ENCODE measurements at places on chromosomes 1 and 21. TPM values are rescaled to one million over a fixed set of nuclear protein-coding genes. Genes with fewer than 3 reads are reported as not detected.

DNA sequence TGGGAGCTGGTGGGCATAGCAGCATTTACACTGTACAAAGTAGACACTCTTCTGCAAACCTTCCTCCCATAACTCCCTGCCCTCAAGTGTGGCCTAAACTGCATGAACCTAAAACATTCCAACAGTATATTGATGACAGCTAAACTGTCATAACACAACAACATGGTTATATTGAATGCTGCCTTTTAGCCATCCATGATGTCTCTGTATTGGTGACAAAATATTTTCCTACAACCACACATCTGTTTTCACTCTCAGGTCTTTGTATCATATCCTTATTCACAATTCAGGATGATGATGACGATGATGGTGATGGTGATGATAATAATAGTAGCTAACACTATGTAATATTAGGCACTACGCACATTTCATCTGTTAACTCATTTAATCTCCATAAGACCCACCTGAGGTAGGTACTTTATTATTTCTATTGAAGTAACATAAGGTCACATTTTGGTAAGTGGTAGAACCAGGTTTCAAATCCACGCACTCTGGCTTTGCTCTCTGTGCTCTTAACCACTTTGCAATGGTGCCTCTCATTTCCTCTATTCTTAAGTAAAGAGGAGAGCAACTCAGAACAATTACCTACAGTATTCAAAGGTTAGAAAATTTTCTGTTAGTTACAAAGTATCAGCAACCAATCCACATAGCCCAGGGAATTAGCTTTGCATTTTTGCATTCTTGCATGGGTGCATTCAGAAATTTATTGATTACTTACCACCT lies 185.1 kb upstream of the LMO4 start:
- DNase-seq, result no peak

- no peak for DNase-seq
These were observed 45.4 kb downstream of the CD247 start for GRCh38 chr1:167472752-167473521.

- no peak for DNase-seq
These were observed 66.1 kb upstream of the SLC22A15 start for GRCh38 chr1:115910231-115910630.

GRCh38 chr1:230308039-230308438 lies 118.1 kb downstream of the PGBD5 start:
- DNase-seq, result no peak

DNA sequence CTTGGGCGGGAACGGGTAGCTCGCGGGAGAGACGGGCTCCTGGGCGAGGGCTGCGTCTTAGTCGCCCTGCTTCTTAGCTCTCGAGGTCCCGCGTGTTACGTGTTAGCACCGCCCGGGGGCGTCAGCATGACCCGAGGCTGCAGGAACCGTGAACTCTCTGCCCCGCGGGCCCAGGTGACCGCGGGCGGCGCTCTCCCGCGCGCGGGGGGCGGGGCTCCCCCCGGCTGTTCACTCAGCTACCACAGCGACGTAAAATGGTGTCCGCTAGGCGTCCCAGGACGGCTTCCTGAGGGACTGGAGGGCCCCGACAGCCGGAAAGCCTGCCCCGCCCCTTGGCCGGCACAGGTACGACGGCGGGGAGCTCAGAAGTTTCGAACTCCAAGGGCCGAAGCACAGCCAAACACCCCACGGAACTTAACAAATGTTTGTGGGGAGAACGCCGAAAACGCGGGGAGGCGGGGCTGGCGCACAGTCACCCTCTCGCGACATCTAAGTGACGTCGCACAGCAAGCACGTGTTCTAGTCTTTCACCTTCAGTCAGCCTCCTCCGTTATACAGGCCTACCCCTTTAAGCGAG lies 780 bp upstream of the RBM15 start:
- peak; percentile 89 for DNase-seq

TCEA3 gene
- polyA plus RNA-seq, result 49.3 TPM

SPATA21 gene
- 0.40 TPM for polyA plus RNA-seq

- DNase-seq, result no peak
These were observed 23.7 kb downstream of the KCNJ15 start for GRCh38 chr21:38280454-38280853.

- DNase-seq, result no peak
These were observed 12.1 kb downstream of the TRIM46 start for GRCh38 chr1:155185783-155186066.

GRCh38 chr1:78712467-78713051 lies 62.9 kb downstream of the IFI44 start:
- no peak for DNase-seq

CBR1 gene
- 57.6 TPM for polyA plus RNA-seq

GRCh38 chr1:162022626-162023025 lies 1.0 kb downstream of the OLFML2B start:
- DNase-seq, result no peak

GRCh38 chr1:193060938-193061337 lies 1.5 kb downstream of the RO60 start:
- no peak for DNase-seq

DNA sequence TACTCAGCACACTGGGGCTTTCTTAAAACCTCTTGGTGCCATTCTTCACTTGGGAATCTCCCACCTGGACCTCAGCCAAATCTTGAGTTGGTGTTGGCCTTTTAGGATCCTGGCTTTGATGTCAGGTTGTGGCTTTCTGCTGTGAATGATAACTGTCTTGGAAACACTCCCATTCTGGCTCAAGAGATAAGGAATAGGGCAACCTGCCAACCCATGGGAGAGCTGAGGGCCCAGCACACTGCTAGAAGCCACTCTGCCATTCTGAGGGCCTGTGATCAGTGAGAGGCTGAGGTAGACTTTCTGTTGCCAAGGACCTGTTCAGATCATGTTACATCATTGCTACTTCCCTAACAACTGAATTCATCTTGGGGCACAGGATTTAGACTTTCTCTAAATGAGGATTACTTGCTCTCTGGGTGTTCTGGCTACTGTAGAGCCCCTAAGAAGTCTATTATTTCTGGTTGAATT lies 45.8 kb downstream of the TTC39A start:
- no peak for DNase-seq

LCA5L gene
- 7.0 TPM for polyA plus RNA-seq

DNA sequence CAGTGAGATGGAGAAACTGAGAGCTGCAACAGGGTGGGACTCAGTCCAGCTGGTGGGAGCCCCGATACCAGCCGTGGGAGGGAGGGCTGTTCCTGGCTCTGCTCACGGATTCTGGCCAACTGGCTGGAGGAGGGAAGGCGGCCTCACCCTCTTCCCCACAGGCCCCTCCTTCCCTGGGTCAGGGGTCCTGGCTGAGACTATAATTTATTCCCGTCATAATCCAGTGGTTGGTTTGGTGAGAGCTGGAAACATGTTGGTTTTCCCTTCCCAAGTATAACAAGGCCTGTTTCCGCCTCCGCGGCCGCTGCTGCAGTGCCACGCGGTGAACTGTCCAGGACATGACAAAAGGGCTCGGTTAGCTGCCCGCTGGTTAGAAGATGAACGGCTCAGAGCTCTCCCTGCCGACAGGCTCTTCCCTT lies 10.0 kb downstream of the PTPRF start:
- peak; percentile 53 for DNase-seq

GRCh38 chr1:121566346-121566745 lies 381.6 kb downstream of the SRGAP2C start:
- no peak for DNase-seq

IL23R gene
- 0.10 TPM for polyA plus RNA-seq

GRCh38 chr1:177305040-177306018 lies 134.6 kb downstream of the BRINP2 start:
- no peak for DNase-seq

USH2A gene
- polyA plus RNA-seq, result 0.38 TPM

All from left kidney (tissue), 8 donors.